ENCODE measurements at places on chromosomes 11 and 22. TPM values are rescaled to one million over a fixed set of nuclear protein-coding genes. Genes with fewer than 3 reads are reported as not detected.

ALG12 gene
- total RNA-seq = 16.8 TPM

PRR33 gene
- total RNA-seq = not detected

OR51B2 gene
- not detected for total RNA-seq

YPEL1 gene
- 8.3 TPM for total RNA-seq

PTPRCAP gene
- total RNA-seq = 1.2 TPM

PDE2A gene
- total RNA-seq = 12.0 TPM

BIRC3 gene
- total RNA-seq = 4.8 TPM

DESI1 gene
- 38.8 TPM for total RNA-seq

NTM gene
- not detected for total RNA-seq

APLNR gene
- not detected for total RNA-seq

GUCD1 gene
- 80.2 TPM for total RNA-seq

MIEF1 gene
- total RNA-seq = 36.9 TPM
